ENCODE measurements at places on chromosomes 5 and 9.

DNA sequence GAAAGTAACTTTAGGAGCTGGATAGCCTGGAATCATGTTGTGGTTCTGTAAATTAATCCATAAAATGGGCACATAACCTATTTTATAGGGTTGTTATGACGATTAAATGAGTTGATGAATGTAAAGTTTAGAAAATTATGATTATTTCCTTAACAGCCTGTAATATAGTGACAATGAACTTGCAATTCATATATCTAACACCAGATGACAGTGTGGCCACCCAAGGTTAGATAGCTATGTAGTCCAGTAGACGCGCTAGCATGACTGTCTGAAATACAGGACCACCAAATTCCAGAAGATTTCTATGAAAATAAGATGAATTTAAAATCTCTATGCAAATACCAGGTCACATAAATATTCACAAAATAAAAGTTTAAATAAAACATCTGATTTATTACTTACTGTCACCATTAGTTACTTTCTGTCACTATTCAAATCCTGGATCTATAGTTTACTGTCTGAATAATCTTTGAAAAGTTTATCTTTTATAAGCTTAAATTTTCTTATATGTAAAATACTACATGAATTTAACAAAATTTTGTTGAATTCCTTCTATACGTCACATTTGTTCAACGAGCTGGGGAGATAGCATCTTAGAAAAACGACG, 26.1 kb upstream of the MACIR start:
- peak; percentile 44 for DNase-seq

- DNase-seq: no peak
Observed at GRCh38 chr5:37437711-37438110, 58.6 kb downstream of the WDR70 start.

GRCh38 chr9:89603767-89604665, 796 bp upstream of the GADD45G start:
- peak; percentile 72 for DNase-seq

- no peak for DNase-seq
Observed at GRCh38 chr5:59565551-59565950, 328.0 kb downstream of the PDE4D start.

DNA sequence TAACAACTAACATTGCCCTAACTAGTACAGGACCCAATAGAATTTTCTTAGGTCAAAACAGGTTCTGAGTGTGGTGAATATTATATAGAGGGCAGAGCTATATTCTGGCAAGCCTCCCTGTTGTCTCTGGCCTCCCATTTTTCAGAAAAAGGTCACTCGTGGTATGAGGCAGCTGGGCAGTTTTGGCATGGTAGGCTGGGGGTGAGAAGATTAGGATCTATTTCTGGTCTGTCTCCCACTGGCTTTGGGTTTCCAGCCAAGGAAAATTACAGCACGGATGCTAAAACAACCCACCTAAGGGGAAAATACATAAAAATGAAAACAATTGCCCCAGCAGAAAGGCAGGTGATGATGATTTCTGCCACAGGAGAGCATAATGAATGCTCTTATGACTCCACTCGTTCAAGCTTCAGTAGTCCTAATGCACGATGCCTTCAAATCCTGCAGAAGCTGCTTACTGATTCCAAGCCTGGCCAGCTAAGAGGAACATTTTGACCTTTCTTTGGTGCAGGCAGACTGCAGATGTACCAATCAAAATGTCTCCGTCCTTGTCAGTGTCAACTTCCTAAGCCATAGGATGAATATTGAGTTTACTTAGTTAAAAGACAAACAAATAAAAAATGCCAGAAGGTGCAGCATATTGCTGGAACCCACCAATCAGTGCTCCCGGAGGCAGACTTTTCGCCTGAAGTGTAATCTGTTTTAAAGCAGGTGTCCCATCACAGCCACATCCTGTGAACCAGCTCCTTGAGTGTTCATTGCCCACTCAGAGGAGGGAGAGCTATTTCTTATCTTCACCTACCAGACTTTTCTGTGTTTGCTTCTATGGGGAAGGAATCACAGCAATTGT, 435.4 kb downstream of the ZSWIM6 start:
- DNase-seq: no peak

DNA sequence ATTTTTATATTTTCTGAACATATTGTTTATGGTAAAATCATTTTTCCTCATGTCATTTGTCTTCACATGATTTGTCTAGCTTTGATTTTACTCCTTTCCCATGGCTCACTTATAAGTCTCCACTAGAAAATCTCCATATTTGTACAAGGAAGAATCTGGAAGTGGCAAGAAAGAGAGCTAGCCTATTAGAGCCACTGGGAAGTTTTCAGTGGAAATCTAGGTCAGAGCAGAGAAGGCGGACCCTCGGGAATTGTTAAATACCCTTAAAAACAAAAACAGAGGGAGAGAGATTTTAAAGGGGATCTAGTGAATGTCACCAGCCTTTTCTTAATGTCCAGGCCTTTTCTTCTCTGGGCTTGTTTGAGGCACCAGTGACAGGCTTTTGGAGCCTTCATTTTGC, 56.6 kb downstream of the GRAMD2B start:
- DNase-seq: no peak

- no peak for DNase-seq
Observed at GRCh38 chr9:89983411-89983810, 378.6 kb downstream of the GADD45G start.

DNA sequence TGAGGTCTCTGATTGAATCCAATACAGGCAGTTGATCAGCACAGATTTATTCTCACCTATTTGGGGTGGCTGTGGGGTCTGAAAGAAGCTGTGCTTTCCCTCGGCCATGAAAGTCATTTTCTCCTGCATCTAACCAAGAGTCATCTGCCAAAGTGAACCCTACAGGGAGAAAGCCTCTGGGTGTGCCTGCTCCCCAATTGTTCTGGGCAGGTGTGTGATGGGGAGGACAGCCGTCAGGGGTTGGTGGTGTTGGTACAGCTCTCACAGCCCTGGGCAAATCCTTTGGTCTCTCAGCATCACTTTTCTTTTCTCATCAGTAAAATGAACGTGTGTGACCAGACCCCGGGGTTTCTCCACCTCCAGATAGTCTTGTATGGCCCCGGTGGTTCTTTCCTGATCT, 2.5 kb downstream of the PHF2 start:
- no peak for DNase-seq

- no peak for DNase-seq
Observed at GRCh38 chr9:366620-367019, 152.0 kb downstream of the DOCK8 start.

DNA sequence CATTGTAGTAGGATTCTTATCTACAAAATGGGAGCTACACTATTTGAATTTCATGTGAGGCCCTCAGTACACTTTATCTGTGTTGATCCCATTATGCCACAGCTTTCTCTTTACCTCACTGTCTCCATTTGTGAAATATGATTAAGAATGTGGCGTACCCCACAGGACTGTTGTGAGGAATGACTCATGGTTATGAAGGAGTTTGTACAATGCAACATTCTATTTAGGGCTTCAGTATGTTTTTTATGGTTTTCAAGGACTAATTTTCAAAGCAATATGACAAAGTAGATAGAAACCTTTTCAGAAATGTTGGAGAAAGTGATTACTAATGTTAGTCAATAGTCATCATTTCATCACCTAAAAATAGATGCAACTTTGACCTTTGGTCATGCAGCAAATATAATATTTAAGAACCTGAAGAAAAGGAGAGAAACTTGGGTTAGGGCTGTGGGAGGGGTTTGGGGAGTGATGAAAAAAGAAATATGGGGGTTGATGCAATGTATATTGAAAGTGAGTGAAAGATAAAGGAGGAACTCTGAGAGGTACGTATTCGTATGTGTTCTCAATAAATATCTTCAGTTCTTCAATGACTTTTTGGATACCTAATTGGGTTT, 53.7 kb upstream of the PIP5K1B start:
- no peak for DNase-seq

DNA sequence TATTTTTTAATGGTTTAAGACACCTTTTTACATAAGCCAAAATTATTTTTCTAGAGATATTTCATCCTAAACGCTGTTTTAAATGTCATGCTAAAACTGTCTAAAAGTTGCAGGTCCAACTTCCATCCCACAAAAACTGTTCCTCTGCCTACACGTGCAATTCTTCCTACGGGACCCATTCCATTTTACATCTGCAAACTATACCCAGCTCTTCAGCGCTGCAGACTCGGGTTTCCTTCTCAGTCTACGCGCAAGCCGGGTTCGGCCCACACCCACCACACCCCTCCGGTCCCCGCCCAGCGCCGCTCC, 8.7 kb downstream of the RANBP6 start:
- DNase-seq: peak; percentile 69

GRCh38 chr5:14219800-14220512, 76.8 kb downstream of the TRIO start:
- DNase-seq: no peak

All from NCI-H1694 treated with DMSO at 0.1 percent for 48 hours (cell line).